ENCODE measurements at places on chromosomes 12 and 14.

DNA sequence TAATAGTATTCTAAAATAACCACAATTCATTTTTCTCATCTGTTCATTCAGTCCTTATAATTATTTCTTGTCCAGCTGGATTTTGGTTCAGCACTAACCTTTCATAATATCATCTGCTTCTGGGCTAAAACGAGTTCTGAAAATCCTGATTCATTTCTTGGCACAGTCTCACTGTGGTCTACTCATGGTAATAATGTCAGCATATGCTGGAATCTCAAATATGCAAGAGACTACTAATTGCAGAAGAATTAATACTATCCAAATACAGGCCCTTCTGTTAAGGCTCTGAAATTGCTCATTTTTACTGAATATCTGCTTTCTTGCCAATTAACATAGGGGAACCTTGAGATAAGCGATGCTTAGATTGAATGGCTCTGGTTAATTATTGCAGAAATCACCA, 597.1 kb downstream of the RPL10L start:
- DNase-seq, result no peak

DNA sequence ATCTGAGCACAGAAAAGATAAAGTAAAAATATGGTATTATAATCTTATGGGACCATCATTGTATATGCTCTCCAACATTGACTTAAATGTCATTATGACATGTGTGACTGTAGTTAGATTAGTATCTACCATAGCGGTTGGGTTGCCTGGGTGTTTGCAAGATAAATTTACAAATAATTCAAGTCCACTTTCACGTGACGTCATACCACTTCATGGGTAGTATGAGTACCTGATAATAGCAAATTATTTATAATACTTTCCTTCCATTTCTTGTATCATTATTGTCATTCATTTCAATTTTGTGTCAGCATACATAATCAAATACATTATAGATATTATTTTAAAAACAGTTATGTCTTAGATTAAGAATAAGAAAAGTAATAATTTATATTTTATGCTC, 20.2 kb downstream of the SLCO1B1 start:
- no peak for DNase-seq

GRCh38 chr12:117044311-117044710, 54.9 kb downstream of the TESC start:
- no peak for DNase-seq

- DNase-seq, result no peak
Measured at GRCh38 chr12:115960868-115961802, 316.4 kb downstream of the MED13L start.

- no peak for DNase-seq
Measured at GRCh38 chr12:12488823-12489550, 73.7 kb downstream of the DUSP16 start.

DNA sequence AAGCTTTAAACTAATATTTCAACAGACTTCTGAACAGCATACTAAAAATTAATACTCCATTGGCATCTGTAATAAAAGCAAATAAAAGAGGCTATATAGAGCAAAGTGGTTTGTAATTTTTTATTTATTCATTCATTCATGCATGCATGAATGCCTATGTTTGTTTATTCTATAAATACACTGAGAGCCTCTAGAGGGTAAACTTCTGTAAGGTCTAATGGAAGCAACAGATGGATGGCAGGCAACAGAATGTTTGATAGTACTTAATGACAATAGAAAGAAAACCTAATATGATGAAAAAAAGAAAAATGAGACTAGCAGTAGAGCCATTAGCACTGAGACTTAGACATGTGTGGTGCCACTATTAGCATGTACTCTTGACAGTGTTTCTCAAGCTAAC, 253.1 kb downstream of the CCDC91 start:
- DNase-seq, result no peak

- no peak for DNase-seq
Measured at GRCh38 chr14:103741876-103742275, 26.3 kb downstream of the ZFYVE21 start.

GRCh38 chr12:29707846-29708245, 75.9 kb downstream of the TMTC1 start:
- no peak for DNase-seq

Data from effector memory CD8-positive, alpha-beta T cell (primary cell).